ENCODE measurements at places on chromosomes 5 and 9.

- DNase-seq: no peak
Measured at GRCh38 chr5:124660229-124661093, 86.0 kb downstream of the ZNF608 start.

DNA sequence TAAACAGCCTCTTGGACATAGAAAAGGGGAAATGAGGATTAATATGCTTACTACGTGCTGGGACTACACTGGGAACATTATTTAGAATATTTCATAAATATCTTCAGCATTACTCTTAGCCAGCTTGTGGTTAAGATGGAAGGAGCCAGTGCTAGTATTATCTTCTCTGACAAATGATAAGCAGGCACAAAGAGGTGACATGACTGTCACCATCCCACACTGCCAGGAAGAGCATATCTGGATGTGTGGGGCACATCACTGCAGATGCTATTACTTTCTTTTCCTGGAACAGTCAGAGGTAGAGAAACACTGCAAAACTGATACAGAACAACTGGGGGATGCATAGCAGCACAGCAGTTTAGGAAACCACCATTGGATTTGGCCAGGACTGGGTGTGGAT lies 281.0 kb upstream of the TNC start:
- DNase-seq: no peak

DNA sequence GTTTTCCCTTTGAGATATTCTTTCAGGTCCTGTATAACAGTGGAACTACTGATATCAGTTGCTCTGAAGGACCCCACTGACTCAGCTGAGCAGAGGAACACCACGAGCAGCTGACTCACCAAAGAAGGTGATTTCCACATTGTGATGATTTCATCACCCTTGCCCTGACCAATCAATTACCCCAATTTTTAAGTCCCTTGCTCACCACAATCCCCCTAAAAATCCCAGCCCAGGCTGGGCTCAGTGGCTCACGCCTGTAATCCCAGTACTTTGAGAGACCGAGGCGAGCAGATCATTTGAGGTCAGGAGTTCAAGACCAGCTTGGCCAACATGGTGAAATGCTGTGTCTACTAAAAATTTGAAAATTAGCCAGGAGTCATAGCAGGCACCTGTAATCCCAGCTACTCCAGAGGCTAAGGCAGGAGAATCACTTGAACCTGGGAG lies 125.3 kb upstream of the ABCA1 start:
- DNase-seq: no peak

GRCh38 chr5:103358305-103358995 lies 99.9 kb downstream of the MACIR start:
- DNase-seq: no peak

GRCh38 chr5:140298183-140298601 lies 4.7 kb downstream of the PFDN1 start:
- DNase-seq: no peak

DNA sequence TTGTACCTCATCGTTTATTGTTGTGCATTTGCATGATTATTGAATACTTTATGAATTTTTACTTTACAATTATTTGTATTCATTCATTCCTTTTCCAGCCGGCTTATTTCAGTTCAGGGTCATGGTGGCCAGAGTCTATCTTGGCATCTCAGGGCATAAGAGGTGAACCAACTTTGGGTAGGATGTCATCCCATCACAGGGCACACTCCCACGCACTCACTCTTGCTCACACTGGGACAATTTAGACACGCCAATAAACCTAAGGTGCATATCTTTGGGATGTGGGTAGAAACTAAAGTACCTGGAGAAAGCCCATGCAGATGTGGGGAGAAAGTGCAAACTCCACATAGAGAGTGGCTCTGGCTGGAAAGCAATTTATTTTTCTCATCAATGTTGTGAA lies 158.1 kb upstream of the MAST4 start:
- DNase-seq: no peak

DNA sequence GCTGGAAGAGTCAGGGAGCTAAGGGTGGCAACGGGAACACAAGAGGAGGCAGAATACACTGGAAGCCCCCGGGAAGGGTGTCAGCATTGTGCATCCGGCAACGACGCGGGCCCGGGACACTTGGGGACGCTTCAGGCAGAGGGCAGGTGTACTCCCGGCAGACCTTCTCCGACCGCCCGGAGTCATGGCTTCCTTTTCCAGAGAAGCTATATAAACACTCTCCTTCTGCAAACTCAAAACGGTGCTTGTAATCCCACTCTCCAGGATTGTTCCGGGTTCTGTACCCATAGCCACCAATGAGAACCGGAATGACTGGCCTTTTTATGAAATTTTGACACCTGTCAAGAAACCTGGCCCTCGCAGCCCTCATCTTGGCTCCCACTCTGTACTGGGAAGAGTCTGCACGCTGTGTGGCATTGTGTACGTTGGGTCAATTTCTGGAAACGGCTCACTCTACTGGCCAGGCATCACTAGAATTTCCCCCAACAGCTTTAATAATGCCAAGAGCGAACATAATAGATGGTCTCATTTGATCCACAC lies 462 bp upstream of the MCC start:
- no peak for DNase-seq

- no peak for DNase-seq
Measured at GRCh38 chr9:109166771-109167601, at the start of gene FRRS1L. FRRS1L (minus strand) TSS chr9:109167249; CDS start chr9:109167138, 111 bp downstream.

- peak; percentile 82 for DNase-seq
Measured at GRCh38 chr5:174327317-174327864, 281.9 kb downstream of the NSG2 start.

GRCh38 chr9:117552811-117553210 lies 138.0 kb upstream of the ASTN2 start:
- DNase-seq: no peak

DNA sequence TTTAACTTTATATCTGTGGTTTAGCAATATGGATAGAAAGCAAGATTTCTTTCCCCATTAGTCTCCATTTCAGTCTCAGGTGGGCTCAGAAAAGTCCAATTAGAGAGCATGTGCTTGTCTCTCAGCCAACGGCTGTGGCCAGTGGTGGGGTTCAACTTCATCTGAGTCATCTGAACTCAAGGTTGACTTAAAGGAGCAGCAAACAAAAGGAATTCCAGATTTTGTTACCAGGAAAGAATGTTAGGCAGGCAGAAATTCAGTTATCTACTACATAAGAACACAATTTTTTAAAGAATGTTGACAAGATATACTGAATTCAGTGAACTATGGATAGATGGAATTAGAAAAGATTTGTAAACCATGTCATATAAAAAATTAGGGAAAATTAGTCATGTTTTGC lies 784.1 kb downstream of the MAT2B start:
- DNase-seq: no peak

DNA sequence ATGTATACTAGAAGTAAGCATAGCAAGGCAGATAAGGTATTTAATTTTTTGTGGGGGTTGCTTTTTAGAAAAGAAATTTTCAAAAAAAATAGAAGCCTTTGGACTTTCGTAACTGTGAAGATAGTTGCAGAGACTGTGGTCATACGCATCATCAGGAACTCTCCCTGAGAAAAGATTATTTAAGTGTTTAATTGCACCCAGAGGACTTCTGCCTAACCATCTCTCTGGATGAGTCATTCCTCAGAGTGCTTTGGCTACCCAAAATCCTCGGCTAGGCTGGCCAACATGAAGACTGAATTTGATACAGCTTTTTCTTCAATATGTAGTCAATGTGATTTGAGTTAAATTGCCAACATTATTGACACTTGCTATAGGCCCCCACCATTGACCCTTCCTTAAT lies 296.4 kb downstream of the TLR4 start:
- DNase-seq: no peak

- no peak for DNase-seq
Measured at GRCh38 chr9:94160594-94161501, 76.6 kb downstream of the PTPDC1 start.

DNA sequence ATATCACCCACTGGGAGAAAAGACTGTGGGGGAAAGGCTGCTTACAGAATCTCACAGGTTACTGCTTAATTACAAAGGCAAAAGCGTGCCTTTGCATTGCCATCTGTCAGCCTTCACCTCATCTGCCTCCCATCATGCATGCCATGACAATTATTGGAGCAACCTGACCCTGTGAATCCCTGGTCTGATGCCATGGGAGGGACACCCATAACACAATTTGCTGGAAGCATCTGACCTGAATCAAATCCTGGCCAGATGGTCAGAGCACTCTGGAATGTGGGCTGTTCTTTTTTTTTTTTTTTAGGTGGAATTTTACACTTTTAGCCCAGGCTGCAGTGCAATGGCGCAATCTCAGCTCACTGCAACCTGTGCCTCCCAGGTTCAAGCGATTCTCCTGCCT lies 11.6 kb upstream of the RETREG1 start:
- peak; percentile 5 for DNase-seq

DNA sequence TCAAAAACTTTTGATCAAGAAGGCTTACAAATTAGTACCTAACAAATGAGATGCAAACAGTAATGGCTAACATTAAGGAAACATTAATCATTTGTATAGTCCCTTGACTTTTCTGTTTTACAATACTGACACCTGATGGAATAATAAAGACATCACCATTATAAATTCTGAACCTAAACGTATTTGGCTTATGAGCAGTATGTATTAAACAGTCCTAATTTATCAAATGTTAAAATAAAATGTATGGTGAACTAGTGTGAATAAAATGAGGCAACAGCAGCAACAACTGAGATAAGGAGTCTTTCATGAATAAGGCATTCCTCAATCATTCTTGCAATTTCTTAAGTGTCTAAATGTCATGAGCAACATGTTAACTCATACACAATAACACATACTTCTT lies 6.0 kb downstream of the PUM3 start:
- no peak for DNase-seq

DNA sequence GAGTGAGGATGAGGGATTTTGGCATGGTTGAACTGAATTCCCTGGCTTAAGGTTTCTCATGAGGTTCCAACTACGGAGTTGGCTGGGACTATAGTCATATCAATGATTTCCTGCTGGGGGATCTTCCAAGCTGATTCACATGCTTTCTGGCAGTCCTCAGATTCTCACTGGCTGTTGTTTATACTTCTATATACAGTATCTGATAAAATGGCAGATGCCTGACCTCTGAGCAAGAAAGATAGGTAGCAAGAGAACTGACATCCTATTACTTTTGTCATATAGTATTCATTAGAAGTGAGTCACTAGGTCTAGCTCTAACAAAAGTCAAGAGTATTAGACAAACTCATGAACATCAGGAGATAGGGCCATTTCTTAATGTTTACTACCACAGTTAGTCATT lies 440.9 kb upstream of the EDIL3 start:
- DNase-seq: no peak

GRCh38 chr5:6823996-6824395 lies 110.8 kb downstream of the TENT4A start:
- DNase-seq: no peak

GRCh38 chr9:81468084-81468595 lies 221.2 kb downstream of the TLE1 start:
- DNase-seq: no peak

DNA sequence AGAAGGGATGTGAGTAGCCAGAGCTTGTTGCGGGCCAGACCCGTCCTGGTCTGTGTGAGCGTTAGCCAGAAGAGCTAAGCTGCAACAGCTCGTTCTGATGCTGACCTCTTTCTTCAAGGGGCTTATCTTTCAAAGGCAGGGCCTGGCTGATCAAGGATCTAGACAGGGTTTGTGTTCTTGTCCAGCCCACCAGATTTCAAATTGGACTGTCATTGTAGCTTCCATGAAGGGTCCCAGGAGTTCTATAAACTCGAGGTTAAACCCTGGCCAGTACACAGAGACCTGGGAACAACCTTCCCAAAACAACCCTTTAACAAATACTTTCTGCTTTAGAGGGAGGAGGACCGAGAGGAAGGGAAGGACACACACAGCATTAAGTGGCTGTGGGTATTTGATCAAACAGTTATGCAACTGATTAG lies 153.0 kb upstream of the TUT7 start:
- no peak for DNase-seq

- no peak for DNase-seq
Measured at GRCh38 chr5:172088801-172089200, 82.4 kb upstream of the FBXW11 start.

DNA sequence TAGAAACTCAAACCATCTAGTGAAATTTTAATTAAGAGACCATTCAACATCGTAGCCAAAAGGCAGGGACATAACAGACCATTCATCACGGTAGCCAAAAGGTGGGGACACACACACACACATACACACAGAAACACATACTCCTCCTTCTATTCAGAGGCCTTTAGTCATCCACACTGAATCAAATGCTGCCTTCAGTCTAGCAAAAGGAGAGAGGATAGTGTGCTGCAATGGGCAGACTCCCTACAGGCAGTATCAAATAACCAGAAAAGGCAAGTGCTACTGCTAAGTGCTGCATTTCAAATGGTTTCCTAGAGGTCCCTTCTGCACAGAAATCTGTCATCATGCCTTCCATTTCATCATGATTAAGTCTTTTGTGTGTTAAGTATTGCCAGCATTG lies 303.9 kb downstream of the TRIM32 start:
- DNase-seq: no peak

GRCh38 chr5:53479590-53480415 lies 626 bp upstream of the FST start:
- DNase-seq: no peak

DNA sequence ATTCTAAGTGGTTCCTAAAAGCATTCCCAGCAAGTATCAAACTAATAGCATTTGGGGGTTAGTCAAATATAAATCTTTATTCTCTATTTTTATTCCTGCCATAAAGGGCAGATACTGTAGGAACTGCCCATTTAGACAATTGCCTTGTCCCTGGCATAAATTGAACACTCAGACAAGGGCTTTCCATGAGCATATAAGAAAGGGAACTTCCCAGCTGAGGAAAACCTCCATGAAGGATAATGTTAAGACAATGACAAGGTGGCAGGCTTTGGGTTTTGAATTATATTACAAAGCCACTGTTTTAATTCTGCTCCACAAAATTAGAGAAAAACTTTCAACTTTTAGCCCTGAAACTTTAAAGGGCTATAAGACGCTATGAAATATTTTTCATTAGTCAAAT lies 81.3 kb downstream of the ST8SIA4 start:
- DNase-seq: no peak

DNA sequence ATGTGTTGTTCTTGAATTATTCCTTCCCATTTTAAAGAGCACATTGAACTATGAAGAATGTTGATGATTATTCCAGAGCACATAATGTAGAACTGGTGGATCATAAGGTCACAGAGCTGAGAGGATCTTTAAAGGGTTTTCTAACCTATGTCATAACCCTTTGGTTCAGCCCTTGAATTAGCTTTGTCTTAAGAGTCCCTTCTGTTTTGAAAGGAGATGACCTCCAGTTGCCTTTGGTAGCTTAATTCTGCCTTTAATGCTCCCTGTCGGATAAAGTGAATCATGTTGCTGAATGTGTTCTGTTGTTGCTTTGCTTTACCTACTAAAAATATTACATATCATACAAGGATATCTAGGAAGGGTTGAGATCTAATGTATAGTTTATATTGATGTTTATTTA lies 99.1 kb upstream of the PRRC1 start:
- DNase-seq: no peak

- DNase-seq: no peak
Measured at GRCh38 chr5:148632255-148633066, 21.9 kb downstream of the HTR4 start.

DNA sequence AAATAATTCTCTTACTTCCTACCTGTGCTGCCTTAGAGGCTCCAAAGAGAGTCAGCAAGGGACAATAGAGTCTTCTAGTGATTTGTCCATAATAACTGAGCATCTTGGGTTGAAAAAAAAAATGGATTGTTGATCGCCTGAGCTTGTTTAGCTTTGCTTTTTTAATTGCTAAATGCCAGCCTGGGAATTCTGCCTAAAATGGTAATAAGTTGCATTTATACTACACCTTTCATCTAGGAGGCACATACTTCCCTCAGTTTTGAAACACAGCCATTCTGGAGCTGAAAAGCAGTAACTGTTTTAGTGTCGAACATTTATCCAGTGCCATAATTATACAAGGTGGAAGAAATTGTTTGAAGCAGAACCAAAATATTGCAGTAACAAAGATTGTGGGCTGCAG lies 421.3 kb downstream of the CAAP1 start:
- DNase-seq: no peak
